ENCODE measurements at places on chromosomes 13 and 19.

- DNase-seq: no peak
Observed at GRCh38 chr19:23394511-23394910, 760 bp downstream of the ZNF91 start.

GRCh38 chr19:45668342-45668871 is 386 bp downstream of the GIPR start:
- DNase-seq: no peak

DNA sequence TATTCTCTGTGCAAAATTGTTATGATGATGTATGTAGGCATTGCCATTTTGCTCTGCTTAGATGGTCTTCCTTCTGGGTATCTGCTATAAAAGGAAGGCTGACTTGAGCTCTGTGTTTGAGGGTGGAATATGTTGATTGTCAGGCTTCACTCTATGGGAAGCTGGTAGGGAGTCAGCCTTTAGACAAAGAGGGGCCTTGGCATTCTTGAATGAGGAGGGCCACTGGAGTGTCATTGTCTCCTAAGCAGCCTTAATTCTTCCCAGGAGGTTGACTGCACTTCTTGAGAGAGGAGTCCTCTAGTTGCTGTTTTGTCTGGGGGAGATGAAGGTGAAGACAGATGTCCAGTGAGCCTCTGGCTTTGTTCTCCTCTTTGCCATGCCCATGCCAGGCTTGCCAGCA is 266.8 kb downstream of the KCNRG start:
- no peak for DNase-seq

GRCh38 chr19:18218159-18218558 is 8.1 kb downstream of the PDE4C start:
- DNase-seq: no peak

- DNase-seq: no peak
Observed at GRCh38 chr19:8657869-8658268, 27.4 kb downstream of the NFILZ start.

DNA sequence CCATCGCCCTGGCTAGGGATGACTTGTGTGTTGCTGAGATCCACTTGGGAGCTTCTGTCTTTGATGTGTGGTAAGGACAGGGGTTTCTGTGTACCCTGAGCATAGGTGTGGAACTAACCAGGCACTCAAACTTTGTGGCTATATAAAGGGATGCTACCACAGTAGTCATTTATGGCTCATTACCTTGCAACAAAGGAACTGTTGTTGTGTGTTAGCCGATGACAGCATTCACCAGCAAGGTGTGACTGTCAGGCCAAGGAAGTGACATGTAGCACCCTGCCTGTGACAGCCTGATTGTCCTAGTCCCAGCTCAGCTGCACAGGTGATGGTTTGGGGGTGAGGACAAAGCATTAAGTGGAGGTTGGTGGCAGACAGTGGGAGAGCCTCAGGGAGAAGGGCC is 73.6 kb downstream of the COG3 start:
- DNase-seq: no peak

GRCh38 chr13:96346921-96347320 is 257.0 kb downstream of the HS6ST3 start:
- DNase-seq: no peak

DNA sequence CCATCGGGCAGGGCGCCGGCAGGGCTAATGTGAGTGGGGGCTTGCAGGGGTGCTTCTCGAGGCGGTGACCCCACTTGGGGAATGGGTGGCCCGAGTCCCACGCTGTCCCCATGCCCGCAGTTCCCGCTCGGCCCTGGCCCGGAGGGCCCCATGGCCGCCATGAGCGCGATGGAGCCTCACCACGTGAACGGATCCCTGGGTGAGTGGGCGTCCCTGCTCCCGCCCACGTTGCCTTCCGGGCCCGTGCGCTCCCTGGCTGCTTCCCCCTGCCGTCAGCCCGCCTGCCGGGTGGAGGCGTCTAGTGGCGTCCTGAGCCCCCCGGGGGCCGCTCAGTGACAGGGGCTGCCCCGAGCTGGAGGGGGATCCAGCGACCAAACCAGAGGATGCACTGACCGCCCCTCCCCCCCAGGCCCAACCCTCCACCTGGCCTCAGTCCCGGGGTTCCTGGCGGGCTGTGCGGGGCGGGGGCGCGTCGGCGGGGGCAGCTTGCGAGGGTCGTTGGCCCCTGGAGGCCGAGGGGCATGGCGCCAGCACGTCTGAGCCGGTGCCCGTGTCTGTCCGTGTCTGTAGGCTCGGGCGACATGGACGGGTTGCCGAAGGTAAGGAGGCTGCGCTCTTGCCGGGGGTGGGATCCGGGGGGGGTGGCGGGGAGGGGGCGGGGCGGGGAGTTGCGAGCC is 4.8 kb downstream of the ISYNA1 start:
- DNase-seq: no peak
